Stimulated activated CD4-positive, alpha-beta T cell treated with anti-CD3 and anti-CD28 coated beads, Interleukin-1b, Interleukin-23, amount 100 ng/mL, for 1 hour (primary cell): ENCODE measurements at places on chromosomes 13 and 19.

- no peak for DNase-seq
Observed at GRCh38 chr19:8491574-8491973, 10.9 kb downstream of the PRAM1 start.

GRCh38 chr19:14182476-14182875, 23.5 kb downstream of the ADGRL1 start:
- DNase-seq, result no peak

- DNase-seq, result no peak
Observed at GRCh38 chr13:26202365-26202972, 19.6 kb downstream of the RNF6 start.

GRCh38 chr19:45793178-45793564, 526 bp upstream of the DMWD start:
- DNase-seq, result no peak

DNA sequence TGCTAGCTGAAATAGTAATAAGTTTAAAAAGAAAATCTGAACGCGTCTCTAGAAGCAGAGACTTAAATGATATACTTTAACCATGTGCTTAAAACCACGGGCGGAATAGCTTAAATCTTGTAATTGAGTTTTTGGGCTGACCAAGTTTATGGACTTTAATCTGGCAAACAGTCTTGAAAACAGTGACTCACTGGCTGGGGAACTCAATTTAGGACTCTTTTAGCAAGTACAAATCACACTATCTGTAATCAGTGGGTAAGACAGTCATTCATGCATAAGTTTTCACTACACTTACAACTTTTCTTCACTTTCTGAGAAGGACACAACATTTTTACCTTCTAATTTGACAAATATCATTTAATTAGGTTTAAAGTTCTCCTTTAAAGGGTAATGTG, 26.8 kb downstream of the ZNF627 start:
- no peak for DNase-seq

GRCh38 chr13:61002686-61003085, 413.0 kb downstream of the PCDH20 start:
- no peak for DNase-seq

DNA sequence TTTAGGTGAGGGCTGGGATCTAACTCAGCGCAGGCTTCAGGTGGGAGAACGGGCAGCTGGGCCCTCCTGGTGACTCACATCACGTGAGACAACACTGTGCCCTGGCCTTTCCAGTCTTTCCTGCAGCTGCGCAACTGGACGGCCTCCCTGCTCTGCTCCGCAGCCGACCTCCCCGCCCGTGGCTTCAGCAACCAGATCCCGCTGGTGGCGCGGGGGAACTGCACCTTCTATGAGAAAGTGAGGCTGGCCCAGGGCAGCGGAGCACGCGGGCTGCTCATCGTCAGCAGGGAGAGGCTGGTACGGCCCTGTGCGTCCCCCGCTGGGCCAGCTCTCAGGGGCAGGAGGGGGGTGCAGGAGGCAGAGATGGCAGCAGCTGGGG, 8.8 kb downstream of the SPPL2B start:
- no peak for DNase-seq

DNA sequence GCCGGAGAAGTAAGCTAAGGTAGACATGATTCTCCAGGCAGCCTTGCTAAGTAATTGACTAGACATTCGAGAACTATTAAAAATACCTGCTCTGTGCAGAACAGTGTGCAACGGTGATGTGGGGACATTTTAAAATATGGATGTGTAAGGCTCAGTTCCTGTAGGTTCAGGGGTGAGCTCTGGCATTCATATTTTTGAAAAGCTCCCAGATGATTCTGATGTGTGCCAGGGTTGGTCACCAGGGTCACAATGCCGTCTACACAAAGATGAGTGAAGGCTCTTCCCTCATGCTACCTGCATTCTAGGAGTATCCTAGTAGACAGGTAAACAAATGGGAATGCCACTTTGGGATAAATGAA, 702 bp upstream of the EPSTI1 start:
- no peak for DNase-seq

GRCh38 chr13:41420146-41420545, 37.2 kb upstream of the RGCC start:
- no peak for DNase-seq

- DNase-seq, result no peak
Observed at GRCh38 chr13:30789166-30789862, 54.0 kb downstream of the ALOX5AP start.

- DNase-seq, result no peak
Observed at GRCh38 chr13:22210134-22210930, 539.5 kb downstream of the FGF9 start.

- no peak for DNase-seq
Observed at GRCh38 chr13:50635504-50635903, 208.0 kb downstream of the DLEU7 start.

- no peak for DNase-seq
Observed at GRCh38 chr13:34943436-34944273, 1.6 kb downstream of the NBEA start.

- DNase-seq, result no peak
Observed at GRCh38 chr19:6198896-6199239, 63.4 kb downstream of the ACSBG2 start.

DNA sequence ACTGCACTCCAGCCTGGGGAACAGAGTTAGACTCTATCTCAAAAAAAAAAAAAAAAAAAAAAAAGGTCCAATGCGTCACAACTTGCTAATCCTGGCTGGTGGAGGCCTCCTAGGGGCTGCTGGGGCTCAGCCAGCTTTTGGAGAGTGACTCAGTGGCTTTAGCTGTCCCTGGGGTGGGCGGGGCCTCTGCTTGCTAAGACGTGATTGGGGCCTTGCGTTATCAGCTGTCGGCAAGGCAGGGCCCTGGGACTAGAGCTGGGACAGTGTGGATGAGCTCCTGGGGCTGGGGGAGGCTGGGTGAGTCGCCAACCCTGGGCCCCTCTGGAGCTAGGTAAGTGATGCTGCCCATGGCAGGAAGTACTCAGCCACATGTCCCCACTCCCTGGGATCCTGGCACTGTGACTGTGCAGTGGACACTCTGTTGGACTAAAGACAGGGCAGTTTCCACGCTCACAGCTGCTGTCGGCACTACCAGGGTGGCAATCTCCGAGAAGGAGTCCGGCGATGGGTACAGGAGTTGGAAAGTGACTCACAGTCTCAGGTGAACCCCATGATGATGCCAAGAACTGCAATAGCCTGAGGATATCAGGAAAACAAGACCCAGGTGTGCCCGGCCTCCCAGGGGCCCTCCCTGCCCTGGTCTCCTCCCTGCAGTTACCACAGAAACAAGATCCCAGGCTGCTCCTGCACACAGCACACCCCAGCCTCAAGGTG, 32.2 kb downstream of the F2RL3 start:
- no peak for DNase-seq

DNA sequence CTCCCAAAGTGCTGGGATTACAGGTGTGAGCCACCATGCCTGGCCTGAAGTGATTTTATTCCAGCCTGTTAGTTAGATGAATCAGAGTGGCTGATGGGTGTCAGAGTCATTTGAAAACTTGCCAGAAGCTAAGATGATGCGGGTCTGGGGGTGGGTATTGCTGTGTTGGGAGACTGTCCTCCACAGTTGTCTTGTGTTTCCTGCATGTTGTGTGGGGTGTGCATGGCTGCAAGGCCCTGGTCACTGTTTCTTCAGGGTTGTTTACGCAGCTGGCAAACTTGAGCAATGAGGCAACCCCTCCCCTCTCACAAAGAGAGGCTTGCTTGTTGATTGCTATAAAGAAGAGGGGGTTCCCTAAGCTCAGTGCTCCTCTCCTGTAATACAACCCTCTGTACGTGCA, 71.8 kb downstream of the TRPM4 start:
- no peak for DNase-seq

DNA sequence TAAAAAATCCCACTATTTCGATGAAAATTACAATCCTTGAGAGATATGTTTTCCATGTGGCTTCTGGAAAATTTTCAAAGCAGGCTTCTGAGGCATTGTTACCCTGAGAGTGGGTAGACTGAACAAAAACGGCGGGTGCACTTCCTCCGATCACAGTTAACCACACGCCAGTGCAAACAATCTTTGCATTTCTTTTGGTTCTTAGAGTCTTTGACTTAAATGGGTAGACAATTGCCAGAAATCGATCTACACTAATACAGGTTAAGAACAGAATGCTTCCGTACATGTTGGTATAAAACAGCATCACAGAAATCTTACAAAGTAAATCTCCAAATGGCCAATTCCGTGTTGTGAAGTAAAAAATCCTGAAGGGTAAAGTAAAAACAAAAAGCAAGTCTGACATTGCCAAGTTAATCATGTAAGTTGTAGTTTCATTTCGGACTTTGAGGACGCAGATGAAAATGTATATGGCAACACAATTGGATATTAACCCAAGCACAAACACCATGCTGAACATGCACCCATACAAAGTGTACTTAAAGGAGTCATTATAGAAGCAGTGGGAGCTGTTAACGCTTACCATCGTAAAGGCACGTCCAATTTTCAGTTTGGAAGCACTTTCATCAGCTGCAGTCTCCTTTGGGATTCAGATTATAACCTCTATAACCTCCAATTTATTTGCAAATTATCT, 927 bp downstream of the LPAR6 start:
- DNase-seq, result no peak

GRCh38 chr13:82976499-82976898, 905.8 kb downstream of the SLITRK1 start:
- no peak for DNase-seq

DNA sequence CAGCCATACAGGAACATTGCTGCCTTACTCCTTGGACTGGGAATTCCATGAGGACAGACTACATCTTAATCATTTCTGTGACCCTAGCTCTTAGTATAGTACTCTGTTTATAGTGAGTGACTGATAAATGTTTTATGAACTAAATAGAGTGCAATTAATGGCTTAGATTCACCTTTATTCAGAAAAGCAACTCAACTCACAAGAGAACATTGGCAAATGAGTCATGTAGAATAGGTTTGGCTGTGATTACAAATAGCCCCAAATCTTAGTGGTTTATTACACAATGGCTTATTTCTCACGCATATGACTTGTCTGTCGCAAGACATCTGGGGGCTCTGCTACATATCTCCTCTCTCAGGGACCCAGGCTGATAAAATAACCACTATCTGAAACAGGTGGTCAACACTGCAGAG, 121.6 kb upstream of the KL start:
- DNase-seq, result no peak

GRCh38 chr19:39139971-39140453, 14.4 kb downstream of the PAK4 start:
- no peak for DNase-seq

DNA sequence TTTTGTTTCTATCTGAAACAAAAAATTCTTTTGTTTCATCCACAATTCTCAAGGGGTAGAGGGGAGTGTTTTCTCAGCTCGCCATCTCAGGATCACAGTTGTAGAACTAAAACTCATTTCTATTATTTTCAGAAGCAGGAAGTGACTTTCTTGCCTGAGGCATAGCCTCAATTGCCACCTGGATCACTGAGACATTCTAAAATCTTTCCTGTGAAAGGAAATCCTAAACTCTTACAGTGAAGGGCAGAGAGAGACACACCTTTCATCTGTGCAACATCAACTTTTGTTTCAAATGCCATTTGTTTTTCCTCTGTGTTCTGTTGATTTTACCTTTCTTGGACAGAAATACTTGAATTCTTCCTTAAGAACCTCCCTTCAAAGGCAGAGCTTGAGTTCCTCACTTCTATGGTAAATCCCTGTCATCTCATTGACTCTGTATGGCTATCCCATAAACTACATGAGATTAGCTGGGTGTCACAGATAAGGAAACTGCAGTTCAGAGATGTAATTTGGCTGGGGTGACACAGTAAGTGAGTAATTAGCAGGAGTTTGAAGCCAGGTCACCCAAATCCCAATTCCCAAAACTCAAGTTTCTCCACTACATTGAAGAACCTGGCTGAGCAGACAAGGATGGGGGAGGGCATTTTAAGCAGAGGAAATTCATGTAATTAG, 224.4 kb upstream of the HTR2A start:
- no peak for DNase-seq

DNA sequence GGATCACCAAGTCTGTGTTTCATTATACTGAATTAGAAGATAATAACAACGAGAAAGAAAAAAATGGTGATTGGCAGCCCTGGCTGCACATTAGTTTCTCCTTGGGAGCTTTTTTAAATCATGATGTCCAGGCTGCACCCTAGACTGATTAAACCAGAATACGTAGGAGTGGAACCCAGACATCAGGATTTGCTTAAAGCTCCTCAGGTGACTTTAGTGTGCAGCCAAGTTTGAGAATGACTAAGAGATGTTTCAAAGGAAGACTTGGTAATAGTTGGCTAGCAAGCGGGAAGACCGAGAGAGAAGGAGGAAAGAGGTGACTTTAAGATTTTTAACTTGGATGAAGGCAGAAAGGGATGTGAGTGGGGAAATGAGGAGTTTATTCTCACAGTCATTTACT, 71.4 kb upstream of the SERP2 start:
- DNase-seq, result no peak

DNA sequence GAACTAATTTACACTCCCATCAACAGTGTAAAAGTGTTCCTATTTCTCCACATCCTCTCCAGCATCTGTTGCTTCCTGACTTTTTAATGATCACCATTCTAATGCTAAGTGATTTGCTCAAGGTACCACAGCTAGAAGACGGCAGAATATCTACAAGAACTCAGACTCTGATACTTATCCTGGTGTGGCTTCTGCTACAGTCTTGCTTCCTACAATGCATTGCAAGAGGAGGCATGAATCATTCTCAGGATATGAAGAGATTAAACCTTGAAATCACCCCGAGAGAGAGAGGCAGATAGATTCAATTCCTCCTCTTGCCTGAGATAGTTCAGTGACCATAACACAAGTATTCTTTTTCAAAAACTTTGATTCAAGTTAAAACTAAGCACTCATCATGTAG, 306.4 kb downstream of the TBC1D4 start:
- DNase-seq, result no peak

DNA sequence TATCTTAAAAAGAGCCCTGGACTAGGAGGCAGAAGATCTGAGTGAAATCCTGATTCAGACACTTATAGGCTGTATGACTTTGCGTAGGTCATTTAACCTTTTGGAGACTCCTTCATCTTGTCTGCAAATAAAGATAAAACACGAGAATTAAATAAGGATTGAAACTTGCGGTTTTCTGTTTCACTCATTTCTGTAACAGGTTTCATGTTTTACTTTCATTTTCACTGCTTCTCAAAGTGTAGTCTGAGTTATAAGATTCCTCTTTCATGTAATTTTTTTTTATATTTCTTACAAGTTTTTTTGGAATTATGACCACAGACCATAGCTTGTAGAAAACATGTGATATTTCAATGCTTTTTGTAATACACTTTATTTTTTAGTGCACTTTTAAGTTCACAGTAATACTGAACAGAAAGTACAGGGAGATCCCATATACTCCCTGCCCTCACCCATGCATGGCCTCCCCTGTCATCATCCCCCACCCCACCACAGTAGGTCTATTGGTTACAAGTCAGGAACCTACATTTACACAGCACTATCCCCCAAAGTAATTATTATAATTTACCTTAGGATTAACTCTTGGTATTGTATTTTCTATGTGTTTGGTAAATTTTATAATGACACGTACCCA, 174.6 kb downstream of the ITGBL1 start:
- no peak for DNase-seq

- no peak for DNase-seq
Observed at GRCh38 chr19:13208672-13209483, 58.7 kb downstream of the IER2 start.

- DNase-seq, result no peak
Observed at GRCh38 chr13:35964863-35965180, 166.4 kb downstream of the DCLK1 start.

- no peak for DNase-seq
Observed at GRCh38 chr13:40143559-40143958, 488.1 kb downstream of the COG6 start.

- DNase-seq, result no peak
Observed at GRCh38 chr13:27965740-27966640, 3.1 kb downstream of the CDX2 start.
